ENCODE measurements at places on chromosomes 2 and 18. TPM values are rescaled to one million over a fixed set of nuclear protein-coding genes. Genes with fewer than 3 reads are reported as not detected.

- H3K36me3 ChIP-seq = no peaks in the 10 kb centered on the region
- H3K27me3 ChIP-seq = no peaks in the 10 kb centered on the region
- H3K27ac ChIP-seq = no peak overlapping the region
- H3K4me1 ChIP-seq = no peaks in the 10 kb centered on the region
These were observed 135.7 kb downstream of the MAIP1 start for GRCh38 chr2:200091126-200091525.

- H3K4me3 ChIP-seq = no peak overlapping the region
- no peak overlapping the region for H3K27ac ChIP-seq
- H3K4me1 ChIP-seq = no peaks in the 10 kb centered on the region
- DNase-seq = no peak
- H3K36me3 ChIP-seq = no peaks in the 10 kb centered on the region
These were observed 77.8 kb upstream of the EHBP1 start for GRCh38 chr2:62627667-62628066.

GRCh38 chr2:173066887-173067676, 8.6 kb upstream of the MAP3K20 start:
- H3K27me3 ChIP-seq = no peaks in the 10 kb centered on the region
- H3K4me1 ChIP-seq = no peaks in the 10 kb centered on the region
- no peaks in the 10 kb centered on the region for H3K36me3 ChIP-seq
- no peak overlapping the region for H3K27ac ChIP-seq
- DNase-seq = no peak
- H3K4me3 ChIP-seq = no peak overlapping the region

DNA sequence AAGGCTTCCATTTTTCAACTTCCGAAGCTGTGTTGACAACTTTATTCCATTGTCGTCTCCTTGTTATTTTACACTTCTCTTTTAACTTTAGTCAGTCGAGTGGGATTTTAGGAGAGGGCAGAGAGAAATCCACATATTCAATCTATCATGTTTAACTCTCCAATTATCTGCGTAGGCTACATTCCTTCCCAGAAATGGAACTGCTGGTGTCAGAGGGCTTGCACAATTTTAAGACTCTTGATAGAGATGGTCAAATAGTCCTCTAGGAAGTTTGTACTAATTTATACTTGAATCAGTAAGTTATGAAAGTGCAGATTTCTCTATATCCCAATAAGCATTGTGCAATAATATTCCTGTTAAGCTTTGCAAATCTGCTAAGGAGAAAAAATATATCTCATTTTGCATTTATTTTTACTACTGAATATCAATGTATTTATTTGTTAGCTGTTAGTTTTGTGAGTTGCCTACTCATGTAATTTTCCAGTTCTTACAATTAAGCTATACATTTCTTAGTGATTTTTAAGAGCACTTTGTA, 95.6 kb downstream of the CYP26B1 start:
- no peak overlapping the region for H3K4me3 ChIP-seq
- H3K27ac ChIP-seq = no peak overlapping the region
- no peaks in the 10 kb centered on the region for H3K4me1 ChIP-seq
- no peak for DNase-seq
- H3K36me3 ChIP-seq = no peaks in the 10 kb centered on the region

DNA sequence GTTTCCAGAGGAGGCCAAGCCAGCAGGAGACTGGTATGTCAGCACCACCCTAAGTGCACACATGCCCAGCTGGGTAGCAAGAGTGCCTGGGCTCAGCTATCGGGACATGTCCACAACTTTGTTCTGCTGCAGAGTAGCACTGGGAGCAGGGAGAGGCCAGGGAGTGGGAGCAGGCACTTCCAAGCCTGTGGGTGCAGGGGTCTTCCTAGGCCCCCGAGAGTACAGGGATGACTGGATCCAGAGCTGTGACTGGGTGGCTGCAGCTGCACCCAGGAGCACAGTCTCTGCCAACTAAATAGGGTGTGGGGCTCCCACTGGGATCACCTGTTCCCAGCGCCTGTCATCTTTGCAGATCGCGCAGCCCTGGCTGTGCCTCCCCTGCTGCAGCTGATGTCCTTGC, 256.0 kb upstream of the HNMT start:
- no peaks in the 10 kb centered on the region for H3K4me1 ChIP-seq
- H3K27ac ChIP-seq = no peak overlapping the region
- no peak for DNase-seq
- H3K27me3 ChIP-seq = no peaks in the 10 kb centered on the region
- no peaks in the 10 kb centered on the region for H3K36me3 ChIP-seq

- H3K4me3 ChIP-seq = no peak overlapping the region
- H3K36me3 ChIP-seq = no peaks in the 10 kb centered on the region
- H3K27me3 ChIP-seq = no peaks in the 10 kb centered on the region
- H3K27ac ChIP-seq = no peak overlapping the region
- no peaks in the 10 kb centered on the region for H3K4me1 ChIP-seq
These were observed 14.4 kb downstream of the RAB12 start for GRCh38 chr18:8623549-8624106.

The GLS gene
- total RNA-seq = 74.9 TPM

DNA sequence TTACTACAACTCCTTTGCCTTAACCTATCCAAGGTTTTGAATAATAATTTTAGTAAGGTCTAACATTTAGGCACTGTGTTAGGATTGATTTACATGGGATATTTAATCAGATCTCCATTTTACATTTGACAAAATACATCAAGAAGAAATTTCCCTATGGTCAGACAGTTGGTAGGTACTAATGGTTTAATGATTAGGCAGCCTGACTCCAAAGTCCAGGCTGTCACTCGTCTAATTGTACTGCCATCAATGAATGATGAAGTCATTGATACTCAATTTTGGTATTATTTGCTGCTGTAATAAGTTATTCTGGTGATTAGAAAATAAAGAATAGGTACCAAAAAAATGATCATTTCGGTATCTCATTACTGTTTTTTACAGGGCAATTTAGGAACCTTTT, 14.1 kb downstream of the BBS5 start:
- H3K27me3 ChIP-seq = no peaks in the 10 kb centered on the region
- no peaks in the 10 kb centered on the region for H3K36me3 ChIP-seq
- DNase-seq = no peak
- no peak overlapping the region for H3K4me3 ChIP-seq
- no peak overlapping the region for H3K27ac ChIP-seq
- no peaks in the 10 kb centered on the region for H3K4me1 ChIP-seq

GRCh38 chr2:40872580-40872979, 420.7 kb upstream of the SLC8A1 start:
- no peak for DNase-seq
- no peak overlapping the region for H3K4me3 ChIP-seq
- no peaks in the 10 kb centered on the region for H3K27me3 ChIP-seq
- no peaks in the 10 kb centered on the region for H3K4me1 ChIP-seq

- no peaks in the 10 kb centered on the region for H3K4me1 ChIP-seq
- H3K36me3 ChIP-seq = no peaks in the 10 kb centered on the region
- DNase-seq = no peak
- H3K27ac ChIP-seq = no peak overlapping the region
These were observed 59.6 kb downstream of the TPGS2 start for GRCh38 chr18:36769172-36769571.

The TUBA3E gene
- total RNA-seq = 32.6 TPM

DNA sequence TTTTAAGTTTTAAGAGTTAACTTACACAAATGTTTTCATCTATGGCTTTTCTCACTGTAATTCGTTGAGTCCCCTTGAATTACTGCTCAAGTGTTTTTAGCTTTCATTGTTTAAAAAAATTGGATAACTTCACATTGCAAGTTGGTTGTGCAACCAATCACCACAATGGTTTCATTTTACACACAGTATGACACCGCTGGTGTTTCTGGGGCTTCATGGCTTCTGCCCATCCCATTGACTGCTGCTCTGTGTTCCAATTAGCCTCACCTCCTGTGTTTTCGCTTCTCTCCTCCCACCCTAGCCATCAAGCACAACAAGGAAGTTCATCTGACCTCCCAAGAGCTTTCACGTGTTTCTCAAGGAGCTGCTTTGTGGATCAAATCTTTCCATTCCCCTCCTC, 199.1 kb upstream of the CHAC2 start:
- no peaks in the 10 kb centered on the region for H3K27me3 ChIP-seq
- DNase-seq = no peak
- no peak overlapping the region for H3K4me3 ChIP-seq
- H3K36me3 ChIP-seq = no peaks in the 10 kb centered on the region
- H3K4me1 ChIP-seq = no peaks in the 10 kb centered on the region

DNA sequence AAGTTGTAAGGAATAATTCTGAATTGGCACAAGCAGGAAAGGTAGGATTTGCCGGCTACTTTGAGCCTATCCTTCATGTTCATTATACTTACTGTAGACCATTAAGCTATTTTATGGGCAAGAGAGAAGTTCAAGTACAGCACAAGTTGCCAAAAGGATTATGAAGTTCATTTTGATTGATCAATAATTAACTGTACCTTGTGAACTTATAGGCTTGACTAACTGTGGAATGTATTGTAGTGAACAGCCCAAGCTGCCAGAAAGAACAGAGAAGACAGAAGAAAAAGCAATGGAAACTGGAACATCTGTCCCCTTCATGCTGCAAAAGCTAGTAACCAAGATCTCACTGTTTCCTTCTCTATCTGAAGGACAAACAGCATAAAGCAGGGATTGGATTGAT, 810.1 kb upstream of the ZEB2 start:
- H3K36me3 ChIP-seq = no peaks in the 10 kb centered on the region
- H3K27ac ChIP-seq = no peak overlapping the region
- DNase-seq = no peak

DNA sequence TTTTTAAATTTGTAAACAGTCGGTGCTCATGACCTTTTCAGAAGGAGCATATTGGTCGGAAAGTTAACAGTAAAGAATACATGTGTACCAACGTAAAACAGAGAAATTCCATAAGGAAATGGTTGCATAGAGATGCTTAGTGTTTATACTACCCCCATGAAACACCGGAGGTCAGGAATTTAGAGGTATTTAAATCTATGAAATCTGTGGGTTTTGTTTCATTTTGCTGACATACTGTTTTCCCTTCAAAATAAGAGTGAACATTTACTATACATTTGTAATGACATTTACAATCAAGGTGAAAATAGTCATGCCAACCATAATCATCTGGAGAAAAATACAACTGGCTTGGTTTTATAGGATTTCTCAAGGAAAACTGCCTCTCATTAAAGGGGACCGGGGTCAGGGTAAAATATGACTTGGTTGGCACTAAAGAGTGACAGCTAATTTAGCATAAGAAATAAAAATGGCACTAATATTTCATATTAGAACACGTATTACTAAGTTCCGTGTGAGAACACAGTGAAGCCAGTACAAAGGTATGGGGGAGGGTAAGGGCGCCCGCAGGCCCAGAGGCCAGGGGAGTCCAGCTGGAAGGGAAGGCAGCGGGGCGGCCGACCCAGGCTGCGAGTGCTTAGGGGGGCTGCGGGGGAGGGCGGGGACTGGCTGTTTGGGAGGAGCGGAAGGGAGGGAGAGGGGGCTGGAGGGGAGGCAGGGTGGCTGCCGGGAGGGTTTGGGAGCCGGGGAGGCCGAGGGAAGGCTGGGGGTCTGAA, 1.1 kb upstream of the RNU4ATAC start:
- no peaks in the 10 kb centered on the region for H3K36me3 ChIP-seq
- peak overlapping the region; percentile 95 for H3K27ac ChIP-seq

DNA sequence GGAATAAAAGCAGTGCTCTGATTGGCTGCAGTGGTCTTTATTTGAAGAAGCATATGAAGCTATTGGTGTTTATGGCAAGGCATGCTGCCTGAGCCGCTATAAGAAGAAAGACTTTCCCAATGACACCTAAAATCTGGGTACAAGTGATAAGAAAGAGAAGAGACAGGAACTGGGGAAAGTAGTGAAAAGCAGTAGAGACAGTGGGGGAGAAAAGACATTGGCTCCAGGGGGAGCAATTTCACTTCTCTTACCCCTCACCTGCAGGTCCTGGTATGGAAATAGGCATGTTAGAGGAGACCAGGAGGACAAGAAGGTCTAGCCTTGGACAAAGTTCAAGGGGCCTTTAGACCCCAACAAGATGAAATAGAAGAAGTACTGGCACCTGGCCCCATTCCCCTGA, 47.1 kb downstream of the PLCL1 start:
- no peak overlapping the region for H3K4me3 ChIP-seq
- no peaks in the 10 kb centered on the region for H3K27me3 ChIP-seq
- DNase-seq = no peak
- H3K4me1 ChIP-seq = no peaks in the 10 kb centered on the region
- H3K36me3 ChIP-seq = no peaks in the 10 kb centered on the region

DNA sequence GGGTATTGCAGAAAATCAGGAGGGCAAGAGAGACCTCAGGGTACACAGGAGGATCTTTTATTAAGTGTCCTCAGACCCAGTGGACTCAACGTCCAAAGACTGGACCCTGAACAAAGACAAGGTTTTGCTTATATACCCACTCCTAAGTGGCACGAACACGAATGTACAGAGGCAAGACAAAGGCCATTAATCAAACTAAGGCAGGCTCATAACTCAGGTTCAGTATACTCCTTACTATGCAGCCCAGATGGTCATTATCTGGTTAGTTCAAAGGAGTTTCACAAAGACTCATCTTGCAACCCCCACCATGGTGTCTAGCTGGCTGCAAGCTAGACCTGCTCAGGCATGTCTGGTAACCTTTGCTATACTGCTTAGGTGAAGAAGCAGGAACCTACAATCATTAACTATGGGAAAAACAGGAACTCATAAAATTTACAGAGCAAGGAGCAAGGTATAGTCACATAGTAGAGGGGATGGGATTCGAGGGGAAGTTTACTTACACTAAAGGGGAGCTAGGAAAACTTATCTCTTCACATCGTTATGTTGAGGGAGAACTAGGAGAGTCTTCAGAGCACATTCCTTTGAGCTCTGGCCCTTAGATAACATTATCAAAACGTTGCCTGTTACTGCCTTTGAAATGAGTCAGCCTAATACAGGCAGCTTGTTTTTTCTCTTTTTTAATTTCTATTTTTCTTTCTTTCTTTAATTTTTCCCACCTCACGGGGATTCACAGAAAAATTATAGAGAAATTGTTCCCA, 33.9 kb downstream of the SLC4A3 start:
- no peaks in the 10 kb centered on the region for H3K27me3 ChIP-seq
- DNase-seq = no peak
- no peak overlapping the region for H3K27ac ChIP-seq
- H3K36me3 ChIP-seq = no peaks in the 10 kb centered on the region

DNA sequence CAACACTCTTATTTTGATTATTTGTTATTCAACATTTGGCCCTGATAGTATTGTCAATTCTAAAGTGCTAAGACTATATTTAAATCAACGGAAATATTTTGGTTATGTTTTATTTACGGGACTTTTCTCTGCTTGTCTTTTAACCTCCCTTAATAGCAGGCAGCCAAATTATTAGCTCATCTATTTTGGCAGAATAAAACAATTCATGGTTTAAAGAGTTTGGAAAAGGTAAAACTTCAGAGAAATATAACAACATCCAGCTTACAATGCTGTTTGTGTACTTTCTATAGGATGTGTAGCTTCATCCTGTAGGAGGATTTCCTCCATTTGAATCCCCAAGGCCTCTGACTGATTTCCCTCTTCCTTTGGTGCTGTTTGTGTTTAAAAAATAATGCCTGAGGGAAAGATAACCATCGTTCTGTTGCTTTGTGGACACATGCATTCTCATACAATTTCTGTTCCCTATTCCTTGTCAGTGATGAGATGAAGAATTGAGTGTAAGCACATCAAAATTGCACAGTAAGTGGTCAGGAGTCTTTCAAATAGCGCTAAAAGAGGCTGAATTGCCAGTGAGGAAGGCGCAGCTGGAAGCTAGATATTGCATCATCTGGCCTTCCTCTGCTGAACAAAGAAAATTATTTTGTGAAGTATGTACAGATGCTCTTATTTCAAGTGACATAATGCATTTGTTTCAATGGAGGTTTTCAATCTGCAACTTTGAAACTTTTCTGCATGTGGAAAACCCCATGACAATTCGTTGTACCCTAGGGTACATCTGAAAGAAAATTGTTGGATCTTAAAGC, 80.3 kb downstream of the CD28 start:
- no peaks in the 10 kb centered on the region for H3K36me3 ChIP-seq
- H3K4me1 ChIP-seq = no peaks in the 10 kb centered on the region
- no peak overlapping the region for H3K4me3 ChIP-seq
- H3K27ac ChIP-seq = no peak overlapping the region
- no peaks in the 10 kb centered on the region for H3K27me3 ChIP-seq
